ENCODE measurements at places on chromosomes 11 and 22.

- H3K4me3 ChIP-seq: no peak overlapping the region
- H3K27ac ChIP-seq: no peak overlapping the region
- no peaks in the 10 kb centered on the region for H3K36me3 ChIP-seq
- H3K4me1 ChIP-seq: peaks cover 4% of the 10 kb centered on the region
- H3K27me3 ChIP-seq: no peaks in the 10 kb centered on the region
Measured at GRCh38 chr11:128457874-128458273, 129.5 kb downstream of the ETS1 start.

DNA sequence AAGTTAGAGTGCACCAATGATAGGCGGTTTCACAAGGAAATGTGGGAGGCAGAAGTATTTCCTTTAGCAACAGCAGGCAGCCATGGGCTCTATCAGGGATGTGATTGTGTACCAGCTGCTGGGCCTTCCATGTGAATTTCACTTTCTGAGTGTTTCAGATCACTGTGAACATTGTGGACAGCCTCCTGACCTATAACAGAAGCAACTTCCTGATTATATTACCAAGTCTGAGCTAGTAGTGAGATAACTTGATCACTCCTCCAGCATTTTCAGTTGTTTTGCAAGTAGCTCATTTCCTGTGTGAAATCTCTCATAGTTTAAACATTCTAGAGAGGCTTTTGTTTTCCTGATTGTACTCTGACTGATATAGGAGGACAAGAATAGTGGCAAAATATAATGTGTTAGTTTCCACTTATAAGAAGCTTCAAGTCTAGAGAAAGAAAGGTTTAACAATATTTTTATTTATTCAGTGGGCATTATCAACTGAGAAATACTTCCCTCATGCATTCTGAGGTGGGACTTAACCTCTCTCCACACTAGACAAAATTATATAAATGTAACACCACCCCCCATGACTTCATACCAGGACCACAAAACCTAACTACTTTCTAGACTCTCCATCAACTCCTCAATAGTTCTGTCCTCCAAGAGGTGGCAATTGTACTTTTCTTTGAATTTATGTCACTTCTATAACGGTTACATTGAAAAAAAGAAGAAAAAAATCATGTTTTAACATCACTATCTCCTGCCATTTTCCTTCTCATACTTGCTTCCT lies 184.2 kb upstream of the LUZP2 start:
- no peak overlapping the region for H3K27ac ChIP-seq
- H3K36me3 ChIP-seq: no peaks in the 10 kb centered on the region
- H3K4me3 ChIP-seq: no peak overlapping the region
- H3K27me3 ChIP-seq: no peaks in the 10 kb centered on the region
- DNase-seq: no peak

- H3K4me3 ChIP-seq: no peak within 1 kb of the TSS
- H3K27ac ChIP-seq: no peak within 1 kb of the TSS
- H3K27me3 ChIP-seq: no peaks in the 10 kb centered on the region
- peaks cover 10% of the 10 kb centered on the region for H3K4me1 ChIP-seq
- DNase-seq: peak; percentile 34
Measured at GRCh38 chr22:35648066-35649025, at the start of gene APOL6. Gene APOL6, plus strand, starts transcription at chr22:35648446. Its CDS starts 7,980 bp downstream, at chr22:35656426.

- peak; percentile 82 for DNase-seq
- no peak overlapping the region for H3K4me3 ChIP-seq
- H3K27me3 ChIP-seq: no peaks in the 10 kb centered on the region
- H3K4me1 ChIP-seq: no peaks in the 10 kb centered on the region
- no peak overlapping the region for H3K27ac ChIP-seq
Measured at GRCh38 chr11:29159552-29160465, 857.0 kb downstream of the KCNA4 start.

DNA sequence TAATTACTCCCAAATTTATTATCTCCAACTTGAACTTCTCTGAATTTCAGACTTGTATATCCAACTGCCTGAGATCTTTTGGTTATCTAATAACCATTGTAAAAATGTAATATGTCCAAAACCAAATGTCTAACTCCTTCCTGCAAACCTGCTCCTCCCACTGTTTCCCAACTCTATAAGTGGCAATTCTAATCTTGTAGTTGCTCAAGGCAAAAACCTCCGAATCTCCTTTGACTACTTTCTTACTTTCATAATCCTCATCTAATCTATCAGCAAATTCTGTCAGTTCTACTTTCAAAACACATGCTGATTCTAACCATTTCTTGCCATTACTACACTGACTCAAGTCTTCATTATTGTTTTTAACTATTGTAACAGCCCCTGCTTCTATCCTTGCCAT lies 55.7 kb downstream of the FAM168A start:
- no peak overlapping the region for H3K27ac ChIP-seq
- H3K4me1 ChIP-seq: peaks cover 33% of the 10 kb centered on the region
- H3K36me3 ChIP-seq: no peaks in the 10 kb centered on the region
- H3K4me3 ChIP-seq: no peak overlapping the region

DNA sequence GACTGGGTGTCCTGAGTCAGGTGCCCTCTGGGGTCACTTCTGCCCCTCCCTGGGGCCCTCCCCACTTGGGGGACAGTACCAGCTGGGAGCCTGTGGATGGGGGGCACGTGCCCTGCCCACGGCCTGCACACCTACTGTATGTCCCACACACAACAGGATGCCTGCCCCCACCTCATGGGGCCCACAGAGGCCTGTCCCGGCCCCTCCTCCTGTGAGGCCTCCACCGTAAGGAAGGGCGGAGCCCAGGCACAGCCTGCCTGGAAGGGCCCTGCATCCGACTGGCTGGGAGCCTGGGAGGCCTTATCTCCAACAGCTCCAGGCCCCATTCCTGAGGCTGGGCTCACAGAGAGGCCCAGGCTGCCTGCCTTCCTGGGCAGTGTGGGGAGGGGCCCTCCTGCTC lies 47.8 kb downstream of the BRSK2 start:
- peaks cover 8% of the 10 kb centered on the region for H3K4me1 ChIP-seq
- H3K36me3 ChIP-seq: no peaks in the 10 kb centered on the region
- no peak overlapping the region for H3K27ac ChIP-seq

DNA sequence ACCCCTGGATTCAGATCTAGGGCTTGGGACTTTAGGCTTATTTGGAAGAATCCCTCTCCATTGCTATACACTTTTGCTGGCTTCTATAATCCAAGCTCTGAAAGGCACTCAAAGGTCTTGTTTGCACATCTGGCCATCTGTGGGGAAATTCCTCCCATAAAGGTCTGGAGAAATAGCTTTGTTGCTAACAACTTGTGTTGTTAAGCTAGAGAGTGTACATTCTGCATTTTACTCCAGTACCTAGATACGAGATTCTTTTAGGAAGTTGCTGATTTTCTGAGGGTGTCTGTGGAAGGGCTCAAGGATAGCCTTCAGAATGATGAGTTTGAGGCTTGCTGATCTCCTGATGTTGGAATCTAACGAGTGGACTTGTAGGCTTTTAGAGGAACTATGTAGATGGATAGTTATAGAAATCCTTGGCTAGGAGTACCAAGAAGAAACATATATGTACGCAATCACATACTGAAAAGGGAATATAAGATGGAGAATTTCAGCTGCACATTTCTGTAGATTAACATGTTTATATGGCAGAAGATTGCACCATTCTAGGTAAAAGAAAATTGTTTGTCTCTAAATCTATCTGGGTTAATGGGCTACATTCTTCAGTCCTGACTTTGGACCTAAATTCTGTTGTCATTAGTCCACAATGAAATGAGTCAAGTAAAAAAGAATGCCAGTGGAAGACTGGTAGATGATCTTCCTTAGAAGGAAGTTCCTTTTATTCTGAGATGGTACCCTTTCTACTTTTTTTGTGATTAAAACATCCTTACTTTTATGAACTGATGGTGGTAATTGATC lies 51.0 kb downstream of the UBASH3B start:
- H3K36me3 ChIP-seq: no peaks in the 10 kb centered on the region
- H3K4me1 ChIP-seq: no peaks in the 10 kb centered on the region
- no peaks in the 10 kb centered on the region for H3K27me3 ChIP-seq
- no peak overlapping the region for H3K4me3 ChIP-seq
- H3K27ac ChIP-seq: no peak overlapping the region

DNA sequence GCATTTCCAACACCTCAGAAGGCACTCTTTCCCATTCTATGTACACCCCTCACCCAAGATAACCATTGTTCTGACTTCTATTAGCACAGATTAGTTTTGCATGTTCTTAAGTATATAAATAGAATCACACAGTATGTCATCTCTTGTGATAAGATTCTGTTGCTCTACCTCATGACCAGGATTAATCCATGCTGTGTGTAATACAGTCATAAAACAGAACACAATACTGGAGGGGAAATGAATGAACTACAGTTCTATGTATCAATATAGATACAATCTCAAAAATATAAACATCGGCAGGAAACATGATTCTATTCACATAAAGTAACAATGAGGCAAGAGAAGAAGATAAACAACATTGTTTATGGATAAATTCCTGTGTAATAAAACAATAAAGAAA lies 151.5 kb downstream of the ATG16L2 start:
- no peak overlapping the region for H3K27ac ChIP-seq
- H3K27me3 ChIP-seq: no peaks in the 10 kb centered on the region
- DNase-seq: no peak
- H3K36me3 ChIP-seq: no peaks in the 10 kb centered on the region
- H3K4me1 ChIP-seq: no peaks in the 10 kb centered on the region
- no peak overlapping the region for H3K4me3 ChIP-seq

GRCh38 chr22:44383064-44383575 lies 70.4 kb upstream of the SHISAL1 start:
- DNase-seq: no peak
- H3K4me1 ChIP-seq: peaks cover 24% of the 10 kb centered on the region
- H3K27ac ChIP-seq: no peak overlapping the region
- H3K4me3 ChIP-seq: no peak overlapping the region
- H3K36me3 ChIP-seq: no peaks in the 10 kb centered on the region

DNA sequence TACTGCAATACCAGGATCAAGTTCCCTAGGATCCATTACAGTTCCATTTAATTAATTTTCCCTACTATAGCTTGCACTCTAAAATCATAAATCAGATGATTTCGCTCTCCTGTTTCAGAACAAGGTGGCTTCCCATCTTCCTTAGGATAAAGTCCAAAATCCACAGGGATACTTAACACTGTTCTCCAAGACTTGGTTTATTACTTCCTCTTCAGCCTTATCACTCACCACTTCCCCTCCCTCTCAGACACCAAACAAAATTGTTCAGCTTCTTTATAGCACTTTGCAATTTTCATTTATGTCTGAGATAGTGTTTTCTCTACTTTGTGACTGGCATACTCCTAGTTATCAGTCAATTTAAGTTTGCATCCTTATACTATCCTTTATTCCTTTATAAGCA lies 124.6 kb downstream of the GRIA4 start:
- peaks cover 9% of the 10 kb centered on the region for H3K4me1 ChIP-seq
- no peaks in the 10 kb centered on the region for H3K36me3 ChIP-seq
- H3K4me3 ChIP-seq: no peak overlapping the region
- H3K27me3 ChIP-seq: no peaks in the 10 kb centered on the region
- no peak overlapping the region for H3K27ac ChIP-seq

Data from neural progenitor cell (in vitro differentiated cells).